ENCODE measurements at places on chromosomes 7 and 10.

DNA sequence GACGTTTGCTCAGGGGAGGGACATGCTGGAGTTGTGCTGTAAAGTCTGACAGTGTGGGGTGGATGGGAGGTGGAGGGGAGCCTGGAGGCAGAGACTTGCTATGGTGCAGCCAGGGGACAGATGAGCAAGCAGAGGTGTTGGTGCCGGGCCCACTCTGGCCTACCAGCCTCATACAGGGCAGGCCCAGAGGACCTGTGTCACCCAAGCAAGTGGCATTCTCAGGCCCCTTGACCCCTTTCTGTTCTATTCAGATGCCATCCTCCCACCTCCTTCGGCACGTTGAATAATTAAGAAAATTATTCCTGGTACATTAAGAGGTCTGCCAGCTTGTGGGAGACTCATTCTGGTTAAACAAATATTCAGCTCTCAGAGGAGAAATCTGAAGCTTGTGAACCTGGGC lies 8.5 kb downstream of the WDFY4 start:
- DNase-seq = no peak

DNA sequence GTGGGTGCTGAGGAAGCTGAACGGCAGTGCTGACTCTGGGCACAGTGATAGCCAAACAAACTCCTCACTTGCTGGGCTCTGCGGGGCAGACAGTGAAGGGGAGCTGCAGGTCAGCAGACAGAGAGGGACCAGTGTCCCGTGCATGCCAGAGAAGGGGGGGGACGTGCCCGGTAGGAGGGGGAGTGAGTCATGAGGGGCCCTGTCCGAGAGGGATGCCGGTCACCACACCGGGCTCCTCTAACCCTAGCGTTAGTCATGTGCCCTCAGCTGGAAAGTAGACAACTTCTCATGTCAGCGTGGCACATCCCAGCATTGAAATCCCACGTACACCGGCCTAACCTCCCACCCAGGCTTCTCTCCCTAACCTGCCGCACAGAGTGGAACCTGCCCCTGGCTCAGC lies 117.1 kb upstream of the DPP6 start:
- no peak for DNase-seq

DNA sequence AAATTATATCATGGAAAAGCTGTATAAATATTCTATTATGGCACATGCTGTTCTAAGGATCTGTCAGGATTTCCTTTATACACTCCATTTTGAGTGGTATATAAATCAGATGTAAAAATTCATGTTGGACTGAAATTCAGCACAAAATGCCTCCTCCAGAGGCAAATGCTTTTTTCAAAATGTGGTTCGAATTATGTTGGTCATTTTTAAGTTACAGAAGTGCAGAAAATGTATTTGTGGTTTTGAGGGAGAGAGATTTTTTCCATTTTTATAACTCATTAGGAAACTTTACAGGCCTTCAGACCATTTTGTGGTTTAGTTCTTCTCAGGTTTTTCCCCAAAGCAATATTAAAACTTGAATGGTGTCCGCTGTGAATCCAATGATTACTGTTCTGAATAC lies 2.9 kb downstream of the PPP1R3A start:
- DNase-seq = no peak

DNA sequence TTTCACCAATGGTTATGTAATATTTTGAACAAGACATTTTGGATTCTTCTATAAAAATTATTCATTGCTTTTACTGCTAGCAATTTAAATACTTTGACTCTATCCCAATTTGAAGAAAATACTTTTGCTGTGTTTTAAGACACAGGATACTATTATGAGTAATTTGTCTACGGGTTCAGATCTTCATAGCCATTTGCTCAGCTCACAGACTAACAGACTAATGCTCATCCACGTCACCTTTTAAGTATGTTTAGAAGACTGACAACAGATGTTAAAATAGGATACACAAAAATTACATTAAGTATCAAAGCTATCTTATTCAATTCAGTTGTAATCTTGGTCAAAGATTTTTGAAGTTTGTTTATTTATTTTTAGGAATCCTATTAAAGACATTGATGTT lies 251.3 kb upstream of the CHRM2 start:
- no peak for DNase-seq

DNA sequence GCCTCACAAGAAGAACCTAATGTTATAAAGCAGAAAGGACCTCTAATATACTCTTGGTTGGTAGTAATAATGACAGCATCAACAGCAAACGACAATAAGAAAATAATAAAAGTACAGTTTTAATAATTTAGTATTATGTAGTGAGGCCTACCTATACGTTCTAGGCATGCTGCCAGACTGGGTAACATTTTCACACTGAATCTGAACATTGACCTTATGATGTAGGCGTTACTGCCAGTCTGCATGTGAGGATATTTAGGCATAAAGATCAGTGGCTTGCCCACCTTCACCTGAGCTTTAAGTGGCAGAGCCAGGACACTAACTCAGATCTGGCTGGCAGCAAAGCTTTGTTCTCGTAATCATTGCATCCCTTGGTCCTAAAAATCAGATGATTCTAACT lies 2.5 kb downstream of the FGL2 start:
- no peak for DNase-seq

- DNase-seq = no peak
Observed at GRCh38 chr10:75648854-75649253, 217.4 kb downstream of the LRMDA start.

DNA sequence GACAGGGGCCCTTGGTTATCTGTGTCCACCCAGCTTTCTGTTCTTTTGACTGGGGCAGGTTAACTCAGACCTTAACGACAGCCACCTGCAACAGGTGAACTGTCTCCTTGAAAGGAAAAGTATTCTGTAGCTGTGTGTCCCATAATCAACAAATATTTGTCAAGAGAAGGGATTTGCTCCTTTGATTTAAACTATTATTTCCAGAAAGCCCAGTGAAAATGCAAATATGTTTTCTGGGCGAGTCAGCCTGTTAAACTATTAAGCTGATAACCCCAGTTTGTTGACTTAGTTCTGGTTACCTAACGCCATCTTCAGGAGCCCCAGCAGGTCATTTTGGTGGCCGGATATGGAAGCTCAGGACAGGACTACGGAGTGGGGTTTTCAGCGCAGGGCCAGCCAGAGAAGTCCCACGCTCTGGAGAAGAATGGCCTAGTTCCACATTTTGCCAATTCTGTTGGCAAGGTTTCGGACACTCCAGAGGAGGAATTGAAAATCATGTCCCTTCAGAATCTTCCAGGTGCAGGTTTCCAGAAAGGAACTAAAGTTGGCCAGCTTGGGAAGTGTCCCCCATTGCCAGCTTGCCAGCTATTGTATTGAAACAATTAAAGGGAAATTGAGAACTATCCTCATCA lies 54.5 kb downstream of the ADRA2A start:
- DNase-seq = no peak

DNA sequence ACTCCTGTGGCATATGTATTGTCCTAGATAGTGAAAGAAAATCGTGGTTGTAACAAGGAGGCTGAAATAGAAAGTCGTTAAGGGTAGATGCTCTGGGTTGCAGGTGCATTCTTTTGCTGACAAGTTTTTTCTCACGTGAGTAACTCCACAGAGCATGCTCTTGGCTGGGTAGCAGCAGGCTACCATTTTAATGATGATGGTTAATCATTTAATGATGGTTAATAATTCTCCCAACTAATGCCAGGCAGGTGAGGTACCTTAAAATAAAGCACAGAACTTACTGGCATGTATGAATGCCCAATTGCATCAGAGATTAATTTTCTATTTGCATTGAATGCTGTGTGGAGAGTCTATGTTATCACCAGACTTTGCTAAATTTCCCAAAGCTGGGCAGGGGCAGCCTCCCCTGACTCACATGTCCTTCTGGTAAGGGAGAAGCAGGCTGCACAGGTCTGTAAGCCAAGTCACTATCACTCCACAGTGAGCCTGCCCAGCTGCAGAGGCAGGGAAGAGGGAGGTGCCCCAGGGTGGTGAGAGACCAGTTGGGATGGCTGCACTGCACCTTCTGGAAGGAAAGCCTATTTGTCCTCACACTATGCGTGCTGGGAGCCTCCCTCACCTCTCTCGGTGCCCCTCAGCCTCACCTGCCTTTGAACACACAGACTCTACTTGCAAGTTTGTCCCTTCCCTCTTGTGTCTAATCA lies 287.0 kb upstream of the IGFBP3 start:
- peak; percentile 32 for DNase-seq

DNA sequence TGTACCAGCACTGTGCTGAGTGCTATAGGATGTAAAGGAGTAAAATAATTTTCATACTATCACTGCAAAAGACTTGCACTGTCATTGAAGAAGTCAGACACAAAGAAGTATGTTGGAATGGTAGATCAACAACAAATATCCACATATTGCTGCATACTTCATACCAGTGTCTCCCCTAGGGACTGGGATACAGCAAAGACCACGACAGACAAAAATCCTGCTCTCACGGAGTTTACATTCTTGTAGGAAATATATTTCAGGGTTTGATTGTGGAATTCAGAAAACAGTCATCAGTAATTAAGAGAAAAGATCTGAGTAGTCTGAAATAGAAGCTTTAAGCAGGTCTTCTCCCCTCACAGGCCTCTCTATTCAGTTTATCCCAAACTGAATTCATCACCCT lies 49.4 kb upstream of the PLXNA4 start:
- DNase-seq = no peak

DNA sequence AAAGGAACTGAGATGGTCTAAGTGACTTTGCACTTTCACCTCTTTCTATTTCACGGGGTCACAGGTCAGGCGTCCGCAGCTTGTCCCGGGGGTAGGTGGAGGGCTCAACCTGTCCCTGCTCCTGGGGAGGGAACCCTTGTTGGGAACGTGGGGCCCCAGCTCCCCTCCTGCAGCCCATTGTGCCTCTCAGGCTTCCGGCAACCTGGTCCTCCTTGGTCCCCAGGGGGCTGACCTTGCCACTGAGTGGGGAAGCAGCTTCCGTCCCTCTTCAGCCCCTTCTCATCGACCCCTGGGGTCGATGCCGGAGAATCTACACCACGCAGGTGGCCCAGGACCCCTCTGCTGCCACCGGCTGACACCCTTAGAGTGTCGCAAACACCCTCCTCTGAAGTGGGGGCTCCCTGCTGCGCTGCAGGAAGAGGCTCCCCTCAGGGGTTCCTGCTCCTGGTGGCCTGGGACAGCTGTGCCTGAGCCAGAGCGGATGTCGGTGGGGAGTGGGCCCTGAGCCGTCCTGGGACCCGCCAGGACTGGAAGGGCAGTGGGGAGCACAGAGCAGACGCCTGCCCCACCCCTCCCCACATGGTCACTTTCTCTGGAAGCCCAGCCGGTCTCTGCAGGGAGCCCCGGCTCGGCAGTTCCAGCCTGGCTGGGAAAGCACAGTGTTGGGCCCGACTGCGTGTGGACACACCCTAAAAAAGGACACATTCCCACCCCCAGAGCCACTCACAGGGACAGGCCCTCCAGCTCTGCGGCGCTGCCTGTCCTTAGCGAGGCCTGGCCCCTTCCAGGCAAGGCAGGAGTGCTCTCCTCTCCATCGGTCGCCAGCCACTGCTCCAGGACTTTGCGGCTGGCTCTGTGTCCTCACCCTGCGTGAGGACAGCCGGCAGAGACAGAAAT lies 357.5 kb upstream of the SHH start:
- DNase-seq = no peak

DNA sequence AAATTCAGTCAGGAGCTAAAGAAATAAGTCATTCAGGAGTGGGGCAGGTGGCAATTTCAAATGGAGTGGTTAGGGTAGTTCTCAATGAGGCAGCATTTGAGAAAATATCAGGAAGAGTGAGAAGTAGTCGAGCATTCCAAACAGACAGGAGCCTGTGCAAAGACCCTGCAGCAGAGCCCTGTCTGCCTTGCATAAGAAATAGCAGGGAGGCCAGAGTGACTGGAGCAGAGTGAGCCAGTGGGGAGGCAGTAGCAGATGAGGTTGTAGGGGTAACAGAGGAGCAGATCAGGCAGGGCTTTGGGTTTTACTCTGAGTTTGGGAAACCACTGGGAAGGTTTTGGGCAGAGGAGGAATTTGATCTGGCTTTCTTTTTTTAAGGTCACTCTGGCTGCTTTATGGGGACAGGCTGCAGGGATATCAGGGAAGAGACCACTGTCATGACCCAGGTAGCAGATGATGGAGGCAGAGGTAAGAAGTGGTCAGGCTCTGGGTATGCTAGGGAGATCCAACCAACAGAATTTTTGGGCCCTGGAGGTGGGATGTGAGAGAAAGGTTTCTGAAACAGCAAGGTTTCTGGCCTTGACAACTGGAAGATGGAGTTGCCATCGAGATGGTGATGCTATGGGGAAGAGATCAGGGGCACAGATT lies 1.3 kb upstream of the BLVRA start:
- DNase-seq = no peak

GRCh38 chr10:77926566-77927401 lies at the start of gene DLG5:
Gene DLG5 (minus strand): TSS chr10:77926755. CDS start chr10:77926520, 235 bp downstream.
- DNase-seq = no peak

GRCh38 chr10:35993591-35994515 lies 351.8 kb upstream of the FZD8 start:
- no peak for DNase-seq

GRCh38 chr10:44923611-44924010 lies 12.5 kb downstream of the TMEM72 start:
- DNase-seq = no peak

- DNase-seq = no peak
Observed at GRCh38 chr7:30476459-30477145, 2.0 kb downstream of the NOD1 start.

- no peak for DNase-seq
Observed at GRCh38 chr7:38147005-38147404, 31.0 kb upstream of the STARD3NL start.

DNA sequence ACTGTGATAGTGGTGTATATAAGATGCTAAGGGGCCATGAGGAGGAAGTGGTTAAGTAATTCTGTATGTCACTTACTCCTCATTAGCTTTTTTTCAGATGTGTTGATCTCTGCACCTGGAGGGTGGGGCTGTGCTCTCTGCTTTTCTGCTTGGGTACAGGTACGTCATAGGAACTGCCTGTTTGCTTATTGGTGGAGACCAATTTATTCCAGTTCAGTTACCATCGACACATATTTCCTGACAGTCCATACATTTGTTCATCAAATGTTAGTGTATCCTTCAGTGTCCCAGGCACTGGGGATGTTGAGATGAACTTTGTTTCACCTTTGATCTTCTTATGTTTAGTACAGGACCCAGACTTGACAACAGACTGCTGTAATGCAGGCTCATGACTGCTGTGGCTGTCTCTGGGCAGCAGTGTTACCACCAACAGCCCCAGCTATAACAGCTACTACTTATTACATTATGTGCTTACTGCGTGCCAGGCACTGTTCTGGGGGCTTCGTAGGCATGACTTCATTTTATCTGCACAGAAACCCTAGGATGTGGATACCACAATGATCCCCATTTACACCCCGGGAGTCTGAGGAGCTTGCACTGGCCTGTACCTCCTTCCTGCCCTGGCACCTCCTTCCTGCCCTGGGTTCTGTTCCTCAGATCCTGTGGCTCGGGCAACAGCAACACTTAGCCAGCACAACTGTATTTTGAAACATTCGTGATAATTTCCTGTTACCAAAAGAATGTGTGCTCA lies 87.4 kb downstream of the BUB3 start:
- no peak for DNase-seq

- DNase-seq = no peak
Observed at GRCh38 chr7:41925946-41926345, 223.1 kb upstream of the INHBA start.

- DNase-seq = no peak
Observed at GRCh38 chr7:44638611-44639557, 32.5 kb downstream of the OGDH start.

GRCh38 chr7:42939457-42940240 lies 7.5 kb downstream of the MRPL32 start:
- no peak for DNase-seq

- no peak for DNase-seq
Observed at GRCh38 chr10:58795560-58795959, 282.9 kb downstream of the BICC1 start.

- no peak for DNase-seq
Observed at GRCh38 chr7:100589341-100589947, 3.3 kb downstream of the FBXO24 start.
